ENCODE measurements at places on chromosomes 1 and 21.

DNA sequence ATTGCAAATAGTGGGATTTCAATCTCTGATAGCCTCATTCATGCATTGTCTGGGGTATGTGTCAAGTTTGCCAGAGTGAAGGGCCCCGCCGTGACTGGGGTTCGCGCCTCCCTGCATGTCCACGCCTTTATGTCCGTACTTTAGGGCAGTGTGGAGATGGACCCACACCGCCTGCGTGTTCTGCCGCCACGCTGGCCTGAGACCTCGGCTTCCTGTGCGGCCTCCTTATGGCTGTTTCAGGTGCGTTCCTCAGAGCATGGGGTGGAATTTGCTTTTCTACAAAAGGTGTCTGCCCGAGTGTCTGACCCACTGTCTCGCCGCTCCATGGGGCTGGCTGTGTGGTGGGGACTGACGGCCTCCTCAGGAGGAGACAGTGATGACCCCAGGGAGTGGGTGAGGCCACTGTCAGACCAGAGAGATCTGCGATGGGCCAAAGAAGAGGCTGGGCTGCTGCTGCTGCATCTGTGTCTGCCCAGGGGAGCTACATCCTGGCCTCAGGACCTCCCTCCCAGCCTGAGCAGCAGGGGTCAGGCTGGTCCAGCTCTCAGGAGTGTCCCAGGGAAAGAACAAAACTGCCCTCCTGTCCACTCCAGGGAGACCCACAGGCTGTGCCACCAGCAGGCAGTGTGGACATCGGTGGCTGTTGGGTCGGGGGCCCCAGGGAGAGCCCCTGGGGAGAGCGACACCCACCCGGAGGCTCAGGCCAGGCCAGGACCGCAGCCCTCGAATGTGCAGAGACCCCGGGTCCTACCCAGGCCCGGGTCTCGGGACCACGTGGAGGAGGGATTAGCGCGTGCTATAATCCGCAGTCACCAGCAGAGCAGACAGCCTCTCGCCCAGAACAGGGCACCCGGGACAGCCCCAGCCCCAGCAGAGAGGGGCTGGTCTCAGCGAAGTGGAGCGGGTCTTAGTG, 9.8 kb upstream of the SLC19A1 start:
- DNase-seq = no peak

- DNase-seq = no peak
Observed at GRCh38 chr1:178539291-178539690, 26.4 kb downstream of the TEX35 start.

DNA sequence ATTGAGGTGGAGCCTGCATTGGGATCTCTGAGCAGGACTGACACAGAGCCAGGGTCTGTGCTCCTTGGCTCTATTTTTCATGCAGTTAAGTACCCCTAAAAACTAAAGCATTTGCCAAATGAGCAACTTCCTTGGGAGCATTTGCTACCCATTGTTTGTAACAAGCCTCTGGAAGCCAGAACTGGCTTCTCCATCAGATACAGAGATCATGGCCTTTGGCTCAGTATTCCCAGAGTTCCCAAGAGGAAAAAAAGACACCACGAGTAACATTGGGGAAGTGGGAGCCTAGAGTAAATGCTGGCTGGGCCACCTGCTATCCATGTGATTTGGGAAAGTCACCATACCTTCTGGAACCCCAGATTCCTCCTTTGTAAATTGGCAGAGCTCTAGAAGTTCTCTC, 44.8 kb downstream of the OPTC start:
- no peak for DNase-seq

DNA sequence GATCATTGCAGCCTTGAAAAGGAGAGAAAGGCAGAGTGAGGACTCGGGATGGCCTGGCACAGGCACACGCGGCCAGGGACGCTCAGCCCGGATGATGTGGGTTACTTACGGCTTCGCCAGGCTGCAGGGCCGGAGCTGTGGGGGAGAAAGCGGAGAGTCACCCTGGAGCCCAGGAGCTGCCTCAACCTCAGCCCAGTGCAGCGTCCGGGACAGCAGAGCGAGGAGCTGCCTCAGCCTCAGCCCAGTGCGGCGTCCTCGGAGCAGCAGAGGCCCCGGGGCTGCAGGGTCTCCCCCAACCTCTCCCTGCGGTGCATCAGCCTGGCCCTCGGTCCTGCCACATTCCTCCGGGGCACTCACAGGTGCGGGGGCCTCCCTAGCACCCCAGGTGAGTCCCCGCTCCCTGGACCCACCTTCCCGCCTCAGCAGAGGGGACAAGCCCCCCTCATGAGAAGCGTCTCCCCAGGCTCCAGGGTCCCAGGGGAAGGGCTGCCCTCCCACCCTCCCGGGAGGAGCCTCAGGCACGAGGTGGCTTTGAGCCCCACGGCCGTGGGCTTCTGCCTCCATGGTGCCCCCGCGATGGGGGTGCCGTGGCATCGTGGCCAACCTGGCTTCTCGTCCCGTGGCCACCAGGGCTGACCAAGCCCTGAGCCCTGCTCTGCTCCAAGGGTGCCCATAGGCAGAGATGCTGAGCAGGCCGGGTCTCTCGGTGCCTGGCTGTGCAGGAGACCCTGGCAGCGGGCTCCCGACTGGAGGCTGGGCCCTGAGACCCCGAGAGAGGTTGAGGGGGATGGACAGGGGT, 10.5 kb upstream of the RNF223 start:
- no peak for DNase-seq

DNA sequence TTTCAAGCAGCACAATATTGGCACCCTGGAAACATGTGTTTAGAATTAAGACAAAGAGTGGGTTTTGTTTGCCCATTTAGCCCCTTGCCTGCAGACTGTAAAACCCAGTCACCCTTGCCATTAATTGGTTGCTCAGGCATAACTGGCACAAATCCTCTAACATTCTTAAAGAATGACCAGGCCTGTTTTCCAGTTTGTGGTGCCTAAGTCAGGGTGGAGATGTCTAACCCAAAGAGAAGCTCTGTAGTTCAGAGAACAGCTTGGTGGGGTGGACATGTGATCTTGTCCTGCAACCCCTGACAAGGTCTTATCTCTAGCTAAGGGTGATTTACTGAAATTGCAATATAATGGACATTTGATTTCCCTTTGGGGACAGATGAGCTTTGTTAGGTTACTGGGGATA, 8.8 kb upstream of the ANGPTL7 start:
- no peak for DNase-seq
